Fibroblast of lung (primary cell): ENCODE measurements at places on chromosomes 6 and 20. TPM values are rescaled to one million over a fixed set of nuclear protein-coding genes. Genes with fewer than 3 reads are reported as not detected.

Gene CTSZ
- total RNA-seq = 128 and 250 TPM in 2 replicates

Gene MAS1L
- total RNA-seq = not detected in 2 replicates

Gene MAP1LC3A
- total RNA-seq = 21.8 and 30.4 TPM in 2 replicates

Gene ZSCAN23
- total RNA-seq = 4.9 and 5.1 TPM in 2 replicates

Gene TRIM39
- 10.3 and 11.9 TPM in 2 replicates for total RNA-seq

Gene DNAAF9
- total RNA-seq = 11.8 and 19.2 TPM in 2 replicates

Gene EPHA7
- total RNA-seq = under 0.01 TPM in 1 of 2 replicates, not detected in the other

Gene PRND
- not detected in 2 replicates for total RNA-seq

Gene RHAG
- not detected in 2 replicates for total RNA-seq

Gene TCF15
- total RNA-seq = not detected in 2 replicates

Gene MOG
- total RNA-seq = not detected in 2 replicates

Gene BFSP1
- 1.8 and 2.3 TPM in 2 replicates for total RNA-seq

Gene HLA-DQB1
- not detected in 2 replicates for total RNA-seq

Gene C4A
- 21.1 and 46.0 TPM in 2 replicates for total RNA-seq

Gene SIRPB2
- total RNA-seq = not detected in 2 replicates

Gene TOP1
- 27.0 and 35.3 TPM in 2 replicates for total RNA-seq

Gene COL9A3
- 0.17 and 1.3 TPM in 2 replicates for total RNA-seq

Gene ARFRP1
- 24.7 and 35.0 TPM in 2 replicates for total RNA-seq

Gene CAGE1
- total RNA-seq = under 0.01 and 0.17 TPM in 2 replicates

Gene NEURL2
- 7.1 and 8.0 TPM in 2 replicates for total RNA-seq

Gene LRRC1
- total RNA-seq = 7.2 and 12.1 TPM in 2 replicates

Gene ADISSP
- 17.2 and 23.5 TPM in 2 replicates for total RNA-seq

Gene PHACTR1
- 0.26 and 1.2 TPM in 2 replicates for total RNA-seq

Gene KIF25
- 0.26 and 0.33 TPM in 2 replicates for total RNA-seq

Gene MOXD1
- 45.5 and 89.8 TPM in 2 replicates for total RNA-seq

Gene FOXC1
- 0.66 and 0.77 TPM in 2 replicates for total RNA-seq

Gene XKR7
- not detected in 2 replicates for total RNA-seq

Gene FHL5
- total RNA-seq = not detected in 2 replicates

Gene TGM3
- total RNA-seq = under 0.01 TPM in 1 of 2 replicates, not detected in the other

Gene FAM83D
- total RNA-seq = 15.2 and 21.3 TPM in 2 replicates

Gene HEBP2
- 13.9 and 21.5 TPM in 2 replicates for total RNA-seq

Gene GSTA2
- not detected in 2 replicates for total RNA-seq

Gene SLC22A7
- not detected in 2 replicates for total RNA-seq

Gene C20orf204
- 0.26 and 0.66 TPM in 2 replicates for total RNA-seq

Gene PTCHD4
- total RNA-seq = 4.4 and 5.8 TPM in 2 replicates

Gene SIM1
- total RNA-seq = not detected in 2 replicates

Gene KCNK16
- not detected in 2 replicates for total RNA-seq

Gene CASS4
- total RNA-seq = 14.9 and 17.7 TPM in 2 replicates

Gene TFAP2C
- not detected in 2 replicates for total RNA-seq

Gene CLDN20
- not detected in 2 replicates for total RNA-seq

Gene TINAG
- total RNA-seq = not detected in 2 replicates

Gene ORC3
- total RNA-seq = 17.2 and 23.8 TPM in 2 replicates

Gene SLC25A27
- 12.6 and 18.7 TPM in 2 replicates for total RNA-seq

Gene RBL1
- total RNA-seq = 6.7 and 9.1 TPM in 2 replicates

Gene RAET1L
- total RNA-seq = not detected in 2 replicates

Gene BANF2
- not detected in 2 replicates for total RNA-seq

Gene CD24
- total RNA-seq = 0.17 and 0.26 TPM in 2 replicates

Gene APCDD1L
- 0.99 and 1.0 TPM in 2 replicates for total RNA-seq

Gene MAP7
- 0.77 and 1.5 TPM in 2 replicates for total RNA-seq

Gene OPN5
- total RNA-seq = not detected in 2 replicates

Gene HLA-DMA
- 9.8 and 12.1 TPM in 2 replicates for total RNA-seq

Gene SRSF12
- 0.33 and 0.51 TPM in 2 replicates for total RNA-seq

Gene GTSF1L
- not detected in 2 replicates for total RNA-seq
